ENCODE measurements at places on chromosomes 12 and 14.

DNA sequence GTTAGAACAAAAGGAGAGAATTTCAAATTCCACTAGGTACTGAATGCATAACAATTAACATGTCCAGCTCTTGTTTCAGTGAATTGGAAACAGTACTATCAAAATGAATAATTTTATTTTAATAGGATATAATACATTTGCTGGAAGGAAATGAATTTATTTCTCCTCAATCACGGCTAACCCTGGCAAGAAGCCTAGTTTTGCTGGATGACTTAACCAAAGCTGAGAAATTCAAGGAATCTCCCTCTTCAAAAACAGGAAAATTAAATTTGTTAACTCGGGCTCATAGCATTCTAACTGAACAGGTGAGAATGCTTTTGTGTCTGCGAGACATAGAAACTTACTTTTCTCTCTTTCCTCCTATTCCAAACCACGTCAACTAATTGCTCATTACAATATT is 163.5 kb upstream of the NEDD1 start:
- no peak for DNase-seq

DNA sequence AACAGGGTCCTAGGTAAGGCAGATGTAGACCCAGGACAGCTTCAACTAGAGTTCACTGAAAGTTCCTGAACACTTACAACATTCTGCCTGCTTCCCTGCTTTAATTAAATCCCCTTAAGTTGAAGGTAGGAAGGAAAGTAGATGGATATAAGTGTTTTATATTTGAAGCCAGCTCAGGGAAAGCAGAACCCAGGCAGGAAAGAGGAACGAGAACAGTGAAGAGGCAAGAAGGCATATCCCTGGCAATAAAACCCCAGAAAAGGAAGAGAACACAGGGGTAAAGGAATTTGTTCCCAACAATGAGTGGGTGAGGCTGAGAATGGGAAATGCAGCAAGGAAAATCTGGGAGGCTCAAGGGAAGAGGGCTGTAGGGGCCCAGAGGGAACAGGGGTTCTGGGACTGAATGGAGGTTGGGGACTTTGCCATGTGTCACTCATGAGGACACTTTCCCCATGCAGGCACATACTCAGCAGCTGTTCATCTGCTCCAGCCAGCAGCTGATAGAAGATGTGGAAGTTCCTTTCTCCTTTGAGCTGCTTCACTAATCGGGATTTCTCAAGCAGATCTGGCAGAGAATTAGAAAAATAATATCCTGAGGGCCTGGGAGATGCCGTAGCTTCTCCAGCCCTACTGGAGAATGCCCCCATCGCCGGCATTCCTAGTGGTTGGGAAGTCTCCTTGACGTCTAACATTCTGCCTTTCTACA is 3.7 kb downstream of the MYO1A start:
- no peak for DNase-seq

DNA sequence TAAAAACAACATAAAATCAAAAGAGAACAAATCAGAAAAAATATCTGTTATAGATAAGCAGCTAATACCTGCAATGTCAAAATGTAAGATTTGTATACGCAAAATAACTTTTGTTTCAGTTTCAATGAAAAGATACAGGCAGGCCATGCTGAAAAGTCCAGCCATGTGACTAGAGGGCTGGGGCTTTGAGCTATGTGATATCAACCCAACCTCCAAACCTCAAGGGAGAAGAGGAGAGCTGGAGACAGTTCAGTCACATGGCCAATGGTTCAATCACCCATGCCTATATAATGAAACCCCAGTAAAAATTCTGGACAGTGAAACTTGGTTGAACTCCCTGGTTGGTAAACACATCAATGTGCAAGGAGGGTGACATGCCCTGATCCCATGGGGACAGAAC is 5.3 kb downstream of the COX16 start:
- no peak for DNase-seq

DNA sequence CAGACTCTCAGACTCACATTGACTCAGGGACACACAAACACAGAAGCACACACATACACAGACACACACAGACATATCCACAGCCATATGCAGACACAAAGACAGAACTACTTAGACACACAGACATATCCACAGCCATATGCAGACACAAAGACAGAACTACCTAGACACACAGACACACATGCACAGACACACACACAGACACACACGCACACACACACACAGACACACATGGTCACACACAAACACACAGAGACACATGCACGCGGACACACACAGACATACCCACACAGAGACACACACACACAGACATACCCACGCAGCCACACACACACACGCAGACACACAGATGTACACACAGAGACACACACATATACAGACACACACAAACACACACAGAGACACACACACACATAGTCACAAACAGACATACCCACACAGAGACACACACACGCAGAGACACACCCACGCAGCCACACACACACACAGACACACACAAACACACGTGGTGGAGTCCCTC is 25.7 kb downstream of the SERPINA1 start:
- DNase-seq: no peak

DNA sequence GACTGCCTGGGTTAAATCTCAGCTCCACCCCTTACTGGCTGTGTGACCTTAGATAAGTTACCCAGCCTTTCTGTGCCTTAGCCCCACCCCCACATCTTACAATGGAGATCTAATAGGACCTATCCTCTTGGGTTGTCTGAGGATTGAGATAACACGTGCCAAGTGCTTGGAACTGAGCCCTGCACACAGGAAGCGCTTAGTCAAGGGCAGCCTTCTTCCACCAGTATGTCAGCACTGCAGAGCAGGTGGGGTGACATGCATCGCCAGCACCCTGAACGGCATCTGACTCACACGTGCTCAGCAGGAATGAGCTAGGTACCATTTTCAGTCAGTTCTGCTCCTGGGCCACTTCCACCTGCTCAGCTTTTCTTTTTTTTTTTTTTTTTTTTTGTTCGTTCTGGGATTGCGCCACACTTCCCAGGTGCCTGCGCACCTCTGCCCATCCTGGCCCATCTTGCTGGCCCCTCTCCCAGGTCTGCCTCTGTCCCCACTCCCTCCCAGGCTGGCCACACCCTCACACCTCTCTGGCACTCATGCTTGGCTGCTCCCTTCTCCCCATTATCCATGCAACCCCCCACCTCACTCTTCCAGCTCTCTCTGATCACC is 19.6 kb downstream of the LGMN start:
- DNase-seq: no peak

GRCh38 chr14:42563313-42563712 is 956.6 kb downstream of the LRFN5 start:
- DNase-seq: no peak

DNA sequence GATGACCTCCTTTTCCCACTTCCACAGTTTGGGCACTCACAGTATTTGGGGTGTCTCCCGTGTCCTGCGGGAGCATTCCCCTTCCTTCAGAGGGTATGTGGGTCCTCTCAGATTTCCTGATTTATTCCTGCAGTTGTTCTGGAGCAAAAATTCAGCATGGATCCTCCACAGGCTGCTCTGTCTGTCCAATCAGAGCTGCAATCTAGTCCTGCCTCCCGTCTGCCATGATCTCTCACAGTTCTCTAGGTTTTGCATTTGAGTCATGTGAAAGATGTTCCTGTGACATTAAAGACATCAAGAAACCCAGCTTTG is 435.9 kb downstream of the TMTC2 start:
- DNase-seq: no peak

DNA sequence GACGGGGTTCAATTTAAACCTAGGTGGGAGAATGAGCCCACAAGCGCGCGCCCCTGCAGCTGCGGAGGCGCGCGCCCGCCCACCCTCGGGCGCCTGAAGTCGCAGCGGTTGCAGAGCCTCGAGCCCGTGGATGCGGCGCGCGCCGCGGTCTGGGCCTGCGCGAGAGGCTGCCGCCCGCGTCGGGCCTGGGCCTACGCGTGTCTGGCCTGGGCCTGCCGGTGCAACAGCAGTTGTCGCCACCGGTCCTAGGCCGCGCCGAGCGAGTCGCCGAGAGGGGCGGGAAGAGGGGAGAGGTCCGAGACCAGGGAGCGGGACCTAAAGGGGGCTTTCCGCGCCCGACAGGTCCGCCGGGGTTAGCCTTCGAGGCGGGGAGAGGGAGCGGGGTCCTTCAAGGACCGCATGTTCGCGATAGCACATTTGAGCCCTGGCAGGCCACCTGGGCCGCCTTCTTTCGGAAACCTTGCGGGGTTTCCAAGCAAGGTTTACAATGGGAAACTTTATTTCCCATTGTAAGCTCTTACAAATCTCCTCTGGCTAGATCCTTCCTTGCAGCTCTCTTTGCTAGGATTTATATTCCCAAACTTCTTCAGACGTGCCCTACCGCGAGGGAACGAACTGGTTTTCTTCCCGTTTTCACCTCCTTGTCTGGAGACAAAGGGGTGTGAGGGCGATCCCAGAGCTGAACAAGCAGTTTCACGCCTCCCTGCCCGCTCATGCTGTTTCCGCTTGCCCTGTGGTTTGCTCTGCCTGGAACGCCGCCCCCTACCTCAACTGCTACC is 6.8 kb downstream of the SIX6 start:
- DNase-seq: no peak

- no peak for DNase-seq
These were observed 520.5 kb upstream of the STXBP6 start for GRCh38 chr14:25570483-25570882.

DNA sequence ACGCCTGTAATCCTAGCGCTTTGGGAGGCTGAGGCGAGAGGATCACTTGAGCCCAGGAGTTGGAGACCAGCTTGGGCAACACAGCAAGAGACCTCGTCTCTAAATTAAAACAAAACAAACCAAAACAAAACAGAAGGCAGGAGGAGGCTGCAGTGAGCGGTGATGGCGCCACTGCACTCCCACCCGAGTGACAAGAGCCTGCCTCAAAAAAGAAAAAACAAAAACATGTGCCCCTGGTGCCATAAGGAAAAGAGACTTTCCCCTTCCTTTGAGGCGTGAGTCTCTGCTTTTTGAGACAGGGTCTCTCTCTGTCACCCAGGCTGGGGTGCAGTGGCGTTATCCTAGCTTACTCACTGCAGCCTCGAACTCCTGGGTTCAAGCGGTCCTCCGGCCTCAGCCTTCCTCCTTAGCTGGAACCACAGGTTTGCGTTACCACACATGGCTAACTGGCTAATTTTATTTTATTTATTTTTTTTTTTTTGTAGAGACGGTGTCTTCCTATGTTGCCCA is 9.0 kb upstream of the EAPP start:
- DNase-seq: no peak

DNA sequence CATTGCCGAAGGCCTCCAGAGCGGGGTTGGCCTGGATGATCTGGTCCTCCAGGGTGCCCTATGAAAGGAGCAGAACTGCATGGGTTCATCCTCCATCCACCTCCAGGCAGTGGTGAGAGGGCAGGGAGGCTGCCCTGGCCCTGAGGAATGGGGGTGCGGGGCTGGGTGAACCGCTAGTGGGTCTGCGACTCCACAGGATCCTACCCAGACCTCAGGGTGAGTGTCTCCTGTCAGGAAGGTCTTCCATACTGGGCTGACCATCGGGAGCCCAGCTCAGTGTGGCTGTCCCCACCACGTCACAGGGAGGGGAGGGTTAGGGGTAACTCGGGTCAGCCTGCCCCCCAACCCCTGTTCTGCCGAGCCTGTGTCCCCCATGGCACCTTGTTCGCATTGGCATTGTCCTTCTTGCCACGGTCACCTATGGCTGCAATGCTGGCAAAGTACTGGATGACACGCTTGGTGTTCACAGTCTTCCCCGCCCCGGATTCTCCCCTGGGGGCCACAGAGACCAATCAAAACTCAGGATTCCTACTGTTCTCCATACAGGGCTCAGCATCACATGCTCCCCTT is 3.7 kb downstream of the MYH6 start:
- no peak for DNase-seq

DNA sequence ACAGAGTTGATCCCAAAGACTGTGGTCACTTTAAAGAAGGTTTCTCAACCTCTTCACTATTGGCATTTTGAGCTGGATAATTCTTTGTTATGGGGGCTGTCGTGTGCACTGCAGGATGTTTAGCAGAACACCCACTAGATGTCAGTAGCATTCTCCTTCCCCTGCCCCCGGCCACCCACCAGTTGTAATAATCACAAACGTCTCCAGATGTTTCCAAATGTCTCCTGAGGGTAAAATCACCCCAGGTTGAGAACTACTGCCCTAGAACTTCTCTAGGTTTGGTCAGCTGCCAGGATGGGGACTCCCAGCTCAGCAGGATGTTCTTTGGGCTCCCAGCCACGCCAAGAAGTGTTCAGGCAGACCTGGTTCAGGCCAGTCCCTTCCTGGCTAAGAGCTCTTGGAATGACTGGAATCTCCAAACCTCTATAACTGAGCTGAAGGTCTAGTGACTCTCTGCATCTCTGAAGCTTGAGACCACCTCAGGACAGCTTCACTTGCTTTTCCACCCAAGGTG is 12.5 kb upstream of the AJUBA start:
- DNase-seq: no peak

DNA sequence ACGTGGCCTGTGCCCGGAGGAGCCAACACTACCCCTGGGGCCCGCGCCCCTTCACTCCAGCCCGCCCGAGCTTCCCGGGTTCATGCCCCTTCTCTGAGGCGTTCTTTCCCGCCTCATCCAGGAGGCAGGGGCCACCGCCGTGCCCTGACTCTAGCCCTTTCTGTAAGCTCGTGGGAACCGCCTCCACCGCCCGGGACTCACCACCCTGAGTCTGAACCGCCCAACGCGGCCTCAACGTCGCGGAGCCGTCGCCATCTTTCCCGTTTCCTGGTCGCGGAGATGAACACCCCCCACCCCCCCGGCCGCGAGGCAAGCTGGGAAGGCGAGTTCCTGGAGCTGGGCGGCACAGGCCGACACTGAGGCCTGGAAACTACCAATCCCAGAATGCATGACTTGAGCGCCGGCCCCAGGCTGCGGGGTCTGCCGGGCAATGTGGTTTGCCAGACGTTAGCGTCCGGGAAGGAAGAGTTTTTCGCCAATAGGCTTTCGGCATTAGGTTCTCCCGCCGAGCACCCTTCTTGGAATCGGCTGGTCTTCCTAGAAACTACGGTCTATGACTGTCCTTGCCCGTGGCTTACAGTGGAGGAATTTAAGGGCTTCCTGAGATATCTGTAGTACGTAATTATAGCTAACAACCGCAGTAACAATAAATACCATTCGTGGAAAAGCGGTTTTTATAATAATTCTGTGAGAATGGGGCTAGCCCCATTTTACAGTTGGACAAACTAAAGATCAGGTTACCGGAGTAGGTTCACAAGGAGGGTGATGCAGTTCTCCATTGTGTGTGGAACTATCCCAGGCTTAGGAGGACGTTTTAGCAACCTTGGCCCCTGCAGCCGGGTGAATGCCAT is at the start of gene DDX23:
Gene DDX23 (minus strand): TSS at position 281 of the 851 bp plus-strand sequence. CDS start 6,381 bp downstream, outside the sequence.
- DNase-seq: peak; percentile 81

GRCh38 chr14:32078023-32078857 is 1.1 kb downstream of the ARHGAP5 start:
- no peak for DNase-seq

DNA sequence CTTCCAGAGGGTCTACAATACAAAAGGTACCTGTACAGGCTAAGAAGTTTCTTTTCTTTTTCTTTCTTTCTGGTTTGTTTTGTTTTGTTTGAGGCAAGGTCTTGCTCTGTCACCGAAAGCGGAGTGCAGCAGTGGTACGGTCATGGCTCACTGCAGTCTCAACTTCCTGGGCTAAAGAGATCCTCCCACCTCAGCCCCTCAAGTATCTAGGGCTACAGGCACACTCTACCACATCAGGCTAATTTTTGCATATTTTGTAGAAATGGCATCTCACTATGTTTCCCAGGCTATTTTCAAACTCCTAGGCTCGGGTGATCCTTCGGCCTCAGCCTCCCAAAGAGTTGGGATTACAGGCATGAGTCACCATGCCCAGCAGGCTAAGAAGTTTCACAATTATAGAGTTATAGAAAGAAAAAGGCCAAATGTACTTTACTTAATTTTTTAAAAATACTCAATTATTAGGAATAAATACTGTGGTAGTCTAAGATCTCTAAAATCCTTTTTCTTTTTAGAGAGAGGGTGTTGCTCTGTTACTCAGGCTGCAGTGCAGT is 3.0 kb upstream of the PIGH start:
- DNase-seq: no peak
